Esophagus mucosa (tissue), 1 donor: ENCODE measurements at places on chromosomes 12 and 14.
A peak's percentile ranks its signal among the peaks of the same experiment; 100 is the strongest.

GRCh38 chr12:128381541-128381940 lies 114.6 kb downstream of the TMEM132C start:
- no peak for ATAC-seq

- ATAC-seq: no peak
These were observed 81.9 kb upstream of the TSPAN8 start for GRCh38 chr12:71239731-71240130.

DNA sequence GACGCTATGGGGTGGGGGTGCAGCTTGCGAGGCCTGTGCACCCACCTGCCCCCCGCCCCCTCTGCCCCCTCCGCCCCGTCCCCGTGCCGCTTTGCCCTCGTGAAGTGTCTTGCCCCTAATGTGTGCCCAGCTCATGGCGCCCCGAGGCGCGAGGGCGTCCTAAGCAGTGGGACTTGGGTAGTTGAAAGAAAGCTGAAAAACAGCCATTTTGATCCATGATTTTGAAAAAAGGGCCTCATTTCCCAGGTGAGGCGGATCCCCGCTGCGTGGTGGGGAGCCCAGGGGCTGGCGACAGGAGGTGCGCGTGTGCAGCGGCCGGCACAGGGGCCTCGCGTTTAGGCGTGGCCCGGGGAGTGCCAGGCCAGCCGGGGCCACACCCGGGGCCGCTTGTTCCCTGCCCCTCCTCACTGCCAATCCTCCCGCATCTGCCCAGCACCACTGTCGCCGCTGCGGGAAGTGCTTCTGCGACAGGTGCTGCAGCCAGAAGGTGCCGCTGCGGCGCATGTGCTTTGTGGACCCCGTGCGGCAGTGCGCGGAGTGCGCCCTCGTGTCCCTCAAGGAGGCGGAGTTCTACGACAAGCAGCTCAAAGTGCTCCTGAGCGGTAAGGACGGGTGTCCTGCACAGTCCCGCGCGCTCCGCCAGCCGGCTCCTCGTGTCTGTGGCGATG lies 11.8 kb downstream of the ZFYVE21 start:
- no peak for ATAC-seq

GRCh38 chr14:79166171-79166570 lies 996.0 kb downstream of the NRXN3 start:
- no peak for ATAC-seq

GRCh38 chr12:56630180-56630632 lies at the start of gene BAZ2A:
Gene BAZ2A (minus strand): TSS chr12:56630326. CDS start chr12:56617530, 12,796 bp downstream.
- peak; percentile 64 for ATAC-seq

GRCh38 chr14:50117456-50117855 lies 1.1 kb upstream of the VCPKMT start:
- ATAC-seq: no peak

DNA sequence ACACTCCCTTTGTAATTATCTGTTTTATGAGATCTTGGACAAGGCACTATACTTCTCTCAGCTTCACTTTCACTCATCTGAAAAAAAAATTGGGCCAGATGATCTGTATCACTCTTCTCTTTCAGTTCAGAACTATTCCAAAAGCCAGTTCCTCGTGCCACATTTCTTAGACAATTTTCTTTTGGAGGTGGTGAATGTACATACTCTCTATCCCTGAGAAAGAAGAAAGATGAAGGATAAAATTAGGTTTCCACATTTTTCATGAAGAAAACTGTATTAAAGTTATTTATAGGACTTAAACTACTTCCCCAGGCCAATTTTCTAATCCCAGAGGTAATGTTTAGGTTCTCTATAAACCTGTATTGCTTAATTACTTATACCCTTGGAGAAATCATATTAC lies 171.6 kb downstream of the SLC6A15 start:
- ATAC-seq: no peak

DNA sequence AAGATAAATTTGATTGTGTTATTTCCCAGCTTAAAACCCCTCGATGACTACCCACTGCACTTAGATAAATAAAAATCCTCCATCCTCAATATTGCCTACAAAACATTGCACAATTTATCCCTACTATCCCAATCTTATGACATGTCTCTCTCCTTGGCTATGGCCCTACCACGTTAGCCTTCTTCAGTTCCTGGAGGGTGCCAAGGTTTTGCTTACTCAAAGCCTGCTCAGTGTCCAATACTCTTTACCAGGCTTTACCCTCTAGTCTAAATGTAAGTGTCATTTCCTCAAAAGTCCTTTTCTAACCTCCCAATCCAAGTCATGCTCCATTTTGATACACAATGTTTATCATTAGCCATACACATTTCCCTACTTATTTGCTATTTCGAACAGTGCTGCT lies 35.0 kb upstream of the PPM1A start:
- no peak for ATAC-seq

DNA sequence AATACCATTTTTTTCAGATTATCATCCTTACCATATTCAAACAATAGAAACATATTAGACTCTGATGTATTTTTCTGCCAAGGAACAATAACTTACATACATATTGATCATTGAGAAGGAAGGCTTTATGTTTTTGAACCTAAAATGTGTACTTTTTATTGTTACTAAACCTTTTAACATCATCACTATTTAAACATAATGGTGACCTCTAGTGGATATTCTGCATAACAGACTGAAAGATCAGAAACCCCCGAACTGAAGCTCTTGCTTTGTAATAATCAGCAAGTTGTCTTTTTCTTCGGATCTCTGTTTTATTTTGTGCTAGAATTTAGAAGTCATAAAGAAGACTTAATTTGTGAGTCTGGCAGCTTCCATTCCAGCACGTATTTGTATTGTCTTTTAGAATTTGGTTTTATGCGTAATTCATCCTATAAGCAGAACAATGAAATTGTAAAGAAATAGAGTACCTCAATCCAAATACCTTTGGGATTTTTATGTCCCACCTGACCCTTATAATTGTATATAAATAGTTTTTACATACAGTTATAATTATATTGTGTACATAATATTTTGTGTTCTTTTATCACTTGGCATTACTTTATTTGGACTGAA lies 125.9 kb upstream of the ATF1 start:
- no peak for ATAC-seq

DNA sequence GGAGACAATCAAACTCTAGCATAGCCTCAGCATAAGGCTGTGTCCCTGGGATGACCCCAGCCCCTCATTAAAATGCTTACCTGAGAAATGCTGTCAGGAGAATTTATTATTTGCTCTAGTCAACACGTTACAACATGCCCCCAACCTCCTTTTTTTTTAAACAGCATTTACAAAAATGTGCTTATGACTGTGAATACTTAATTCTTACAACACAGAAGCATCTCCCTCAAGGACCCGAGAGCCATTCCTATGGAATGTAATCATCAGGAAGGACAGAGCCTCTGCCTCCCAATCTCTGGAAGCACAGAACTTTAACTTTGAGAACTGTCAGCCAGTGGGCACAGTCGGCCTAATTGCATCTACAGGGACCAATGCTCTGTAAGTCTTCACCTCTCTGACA lies 136.6 kb upstream of the OVCH1 start:
- no peak for ATAC-seq

GRCh38 chr12:28782812-28783211 lies 366.3 kb upstream of the FAR2 start:
- ATAC-seq: no peak

DNA sequence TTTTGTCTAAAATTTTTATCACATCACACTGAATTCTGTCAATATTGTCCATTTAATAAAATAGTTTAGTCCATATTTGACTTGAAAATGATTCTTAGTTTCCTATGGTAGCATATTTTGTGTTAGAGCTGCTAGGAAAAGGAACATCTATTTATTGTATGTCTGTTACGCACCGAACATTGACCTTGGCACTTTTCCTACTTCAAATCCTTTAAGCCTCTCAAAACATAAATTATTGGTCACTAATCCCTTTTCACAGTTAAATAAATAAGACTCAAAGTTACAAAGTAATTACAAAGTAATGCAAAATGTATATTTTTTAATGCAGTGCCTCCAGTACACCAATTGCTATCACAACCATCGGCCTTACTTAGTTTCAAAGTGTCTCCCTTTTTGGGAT lies 28.5 kb downstream of the DCN start:
- ATAC-seq: no peak

DNA sequence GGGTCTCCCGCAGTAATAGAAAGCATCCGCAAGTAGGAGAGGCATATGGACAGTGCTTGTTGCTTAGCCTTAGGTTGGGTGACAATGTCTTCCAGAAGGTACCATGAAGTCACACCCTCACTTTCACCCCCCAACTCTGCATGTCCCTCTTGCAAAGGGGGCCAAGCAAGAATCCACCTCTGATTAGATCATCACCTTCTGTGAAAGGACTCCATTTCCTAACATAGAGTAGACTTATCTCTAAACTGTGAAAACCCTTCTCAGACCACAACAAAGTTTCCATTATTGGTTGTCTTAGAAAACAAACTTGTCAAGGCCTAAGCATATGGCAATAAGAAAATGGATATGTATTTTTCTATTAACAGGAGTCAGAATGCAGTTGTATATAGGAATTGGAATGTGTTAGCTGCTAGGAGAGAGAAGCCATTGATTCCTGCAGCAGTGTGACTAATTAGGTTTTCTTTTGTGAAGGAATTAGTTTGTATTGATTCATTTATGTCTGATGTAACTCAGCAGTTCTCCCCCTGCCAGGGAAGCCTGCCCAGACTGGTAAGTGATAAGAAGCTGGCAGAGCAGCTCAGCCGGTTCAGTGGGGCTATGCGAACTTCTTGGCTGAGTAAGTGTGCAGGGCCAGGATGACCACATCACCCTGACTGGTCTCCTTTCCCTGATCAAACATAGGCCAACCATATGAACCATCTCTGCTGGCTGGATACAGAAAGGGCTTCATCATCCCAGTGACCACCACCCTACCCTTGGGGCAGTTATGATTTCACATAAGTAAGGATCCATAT lies 107.3 kb upstream of the CCDC196 start:
- peak; percentile 99 for ATAC-seq

DNA sequence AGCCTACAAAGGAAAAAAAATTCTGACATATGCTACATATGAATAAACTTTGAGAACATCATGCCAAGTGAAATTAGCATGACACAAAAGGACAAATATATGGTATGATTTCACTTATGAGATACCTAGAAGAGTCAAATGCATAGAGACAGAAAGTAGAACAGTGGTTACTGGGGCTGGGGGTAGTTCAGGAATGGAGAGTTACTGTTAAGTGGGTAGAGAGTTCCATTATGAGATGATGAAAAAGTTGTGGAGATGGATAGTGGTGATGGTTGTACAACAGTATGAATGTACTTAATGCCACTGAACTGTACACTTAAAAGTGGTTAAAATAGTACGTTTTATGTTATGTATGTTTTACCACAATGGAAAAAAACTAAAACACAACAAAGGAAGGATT lies 92.3 kb downstream of the SCAF11 start:
- ATAC-seq: no peak

DNA sequence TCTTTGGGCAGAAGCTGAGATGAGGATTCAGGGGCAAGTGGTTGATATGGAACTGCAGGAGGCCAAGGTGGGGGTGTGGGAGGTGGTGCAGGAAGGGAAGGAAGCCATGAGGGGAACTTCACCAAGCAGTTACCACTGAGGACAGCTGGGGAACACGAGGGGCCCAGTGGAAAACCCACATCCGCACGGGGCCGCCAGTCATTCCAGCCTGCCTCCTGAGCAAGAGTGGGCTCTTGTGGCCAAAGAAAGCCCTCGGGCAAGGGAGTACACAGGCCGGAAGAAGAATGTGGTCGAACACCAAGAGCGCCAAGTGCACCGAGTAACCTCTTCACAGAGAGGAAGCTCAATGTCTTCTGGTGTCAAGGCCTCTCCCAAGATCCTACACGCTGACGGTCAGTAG lies 252.2 kb upstream of the FOXN3 start:
- no peak for ATAC-seq

DNA sequence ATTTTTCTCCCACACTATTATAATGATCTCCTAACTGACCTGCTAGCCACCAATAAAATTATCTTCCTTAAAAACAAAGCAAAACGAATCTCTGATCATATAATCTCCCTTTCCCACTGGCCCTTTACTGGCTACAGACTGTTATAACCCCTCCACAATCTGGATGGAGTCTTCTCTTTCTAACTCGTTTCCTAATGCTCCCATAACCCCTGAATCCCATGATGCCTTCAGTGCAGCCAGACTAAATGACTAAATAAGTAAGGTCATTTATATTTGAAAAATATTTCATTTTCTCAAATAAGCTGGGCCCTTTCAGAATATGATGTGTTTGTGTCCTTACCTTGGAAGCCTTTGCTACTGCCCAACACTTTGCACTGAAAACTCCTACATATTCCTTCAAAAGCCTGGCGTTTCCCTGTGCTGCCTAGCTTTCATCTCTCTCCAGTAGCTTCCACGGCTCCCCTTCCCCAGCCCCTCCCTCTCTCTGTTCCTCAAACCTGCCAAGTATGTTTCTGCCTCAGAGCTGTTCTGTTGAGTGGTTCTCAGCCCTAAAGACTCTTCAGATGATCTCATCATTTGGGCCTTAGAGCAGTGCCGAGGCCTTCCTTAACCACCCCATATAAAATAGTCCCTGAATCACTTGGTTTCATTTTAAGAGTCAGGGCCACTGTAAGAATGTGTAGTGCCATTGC lies 91.7 kb downstream of the MYRFL start:
- ATAC-seq: no peak

DNA sequence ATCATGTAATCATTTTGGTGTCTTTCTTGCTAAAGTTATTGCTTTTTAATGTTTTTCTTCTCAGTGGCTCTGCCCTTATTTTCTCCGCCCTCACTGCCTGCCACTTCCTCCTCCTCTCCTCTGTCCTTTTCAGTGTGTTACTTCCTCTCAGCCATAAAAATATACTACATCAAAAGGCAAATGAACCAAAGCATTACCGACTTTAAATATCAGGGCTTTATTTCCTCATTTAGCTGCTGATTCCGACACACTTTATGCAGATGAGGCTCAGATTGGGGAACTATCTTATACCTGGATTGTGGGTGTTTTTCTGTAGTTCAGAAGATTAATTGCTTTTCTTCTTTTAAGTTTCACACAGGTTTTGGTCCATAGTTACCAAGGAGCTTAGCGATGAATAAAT lies 118.1 kb downstream of the CMAS start:
- no peak for ATAC-seq

DNA sequence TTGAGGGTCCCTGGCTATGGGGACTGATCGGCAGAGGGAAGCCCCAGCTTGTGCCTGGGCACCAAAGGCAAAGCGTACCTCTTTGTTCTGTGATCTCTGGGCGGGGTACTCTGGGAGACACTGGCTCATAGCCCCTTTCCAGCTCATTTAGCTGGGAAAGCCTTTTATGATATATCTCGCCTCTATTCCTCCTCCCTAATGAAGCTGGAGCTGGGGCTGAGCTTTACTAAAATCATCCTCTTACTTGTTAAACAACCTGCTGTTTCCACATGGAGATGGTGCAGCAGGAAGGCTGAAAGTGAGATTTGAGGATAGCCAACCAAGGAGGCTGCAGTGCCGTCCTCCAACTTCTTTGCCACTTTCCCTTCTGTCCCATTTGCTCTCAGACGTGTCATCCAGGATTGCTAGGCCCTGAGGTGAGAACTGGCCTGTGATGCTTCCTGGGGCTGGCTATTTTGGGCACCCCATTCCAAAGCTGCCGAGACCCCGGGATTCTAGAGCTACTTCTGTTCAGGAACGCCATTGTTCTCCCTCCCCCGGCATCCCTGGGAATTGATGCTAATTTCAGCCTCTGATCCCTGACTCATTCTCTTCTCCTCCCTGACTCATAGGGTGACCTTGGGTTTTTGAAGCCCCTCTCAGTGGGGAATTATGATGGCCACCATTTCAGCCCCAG lies 16.0 kb downstream of the PDE1B start:
- no peak for ATAC-seq

GRCh38 chr12:130198663-130199060 lies 36.4 kb downstream of the FZD10 start:
- ATAC-seq: no peak
